ENCODE measurements at places on chromosomes 13 and 19.

- DNase-seq, result no peak
Observed at GRCh38 chr19:40055049-40055448, 982 bp downstream of the ZNF780B start.

GRCh38 chr19:1936430-1936829, 4.5 kb upstream of the CSNK1G2 start:
- DNase-seq, result no peak

GRCh38 chr13:70612881-70613280, 504.6 kb upstream of the KLHL1 start:
- no peak for DNase-seq

DNA sequence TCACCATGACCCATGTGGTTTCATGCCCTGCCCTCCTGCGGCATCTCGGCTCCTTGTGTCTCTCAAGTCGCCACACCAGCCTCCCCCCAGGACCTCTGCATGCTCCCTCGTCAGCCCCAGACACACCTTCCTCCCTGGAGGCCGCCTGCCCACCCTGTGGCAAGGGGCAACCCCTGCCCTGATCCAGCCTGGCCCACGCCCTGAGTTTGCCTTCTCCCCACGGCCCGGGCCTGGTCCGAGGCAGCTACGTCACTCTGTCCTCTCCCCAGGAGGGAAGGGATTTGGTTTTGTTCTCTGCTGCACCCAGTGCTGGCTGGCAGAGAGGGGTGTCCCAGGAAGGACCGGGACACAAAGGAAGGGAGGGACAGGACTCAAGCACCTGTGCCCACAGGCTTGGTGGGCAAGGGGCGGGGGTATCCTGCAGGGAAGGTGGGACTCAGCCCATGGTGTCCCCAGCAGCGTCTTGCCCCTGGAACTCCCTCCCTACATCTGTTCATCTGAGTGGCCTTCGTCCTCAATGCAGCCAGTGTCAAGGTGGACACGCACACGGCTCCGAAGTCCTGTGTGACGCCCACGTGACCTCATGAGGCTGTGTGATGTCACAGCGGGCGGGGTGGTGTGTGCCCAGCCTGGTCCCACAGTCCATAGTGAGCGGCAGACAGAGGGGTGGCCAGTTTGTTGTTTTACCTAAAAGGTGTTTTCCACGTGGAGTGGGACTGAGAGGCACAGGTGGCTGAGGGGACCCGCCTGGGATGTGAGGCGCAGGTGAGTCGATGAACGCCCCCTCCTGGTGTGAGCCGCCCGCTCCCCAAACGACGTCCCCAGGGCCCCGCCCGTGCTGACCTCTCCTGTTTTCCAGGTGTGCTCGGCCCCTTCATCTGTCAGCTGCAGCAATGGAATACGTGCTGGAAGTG, at the start of gene TEX29:
TEX29 (plus strand) TSS at position 645 of the 914 bp plus-strand sequence; CDS start at position 894, 249 bp downstream.
- no peak for DNase-seq

DNA sequence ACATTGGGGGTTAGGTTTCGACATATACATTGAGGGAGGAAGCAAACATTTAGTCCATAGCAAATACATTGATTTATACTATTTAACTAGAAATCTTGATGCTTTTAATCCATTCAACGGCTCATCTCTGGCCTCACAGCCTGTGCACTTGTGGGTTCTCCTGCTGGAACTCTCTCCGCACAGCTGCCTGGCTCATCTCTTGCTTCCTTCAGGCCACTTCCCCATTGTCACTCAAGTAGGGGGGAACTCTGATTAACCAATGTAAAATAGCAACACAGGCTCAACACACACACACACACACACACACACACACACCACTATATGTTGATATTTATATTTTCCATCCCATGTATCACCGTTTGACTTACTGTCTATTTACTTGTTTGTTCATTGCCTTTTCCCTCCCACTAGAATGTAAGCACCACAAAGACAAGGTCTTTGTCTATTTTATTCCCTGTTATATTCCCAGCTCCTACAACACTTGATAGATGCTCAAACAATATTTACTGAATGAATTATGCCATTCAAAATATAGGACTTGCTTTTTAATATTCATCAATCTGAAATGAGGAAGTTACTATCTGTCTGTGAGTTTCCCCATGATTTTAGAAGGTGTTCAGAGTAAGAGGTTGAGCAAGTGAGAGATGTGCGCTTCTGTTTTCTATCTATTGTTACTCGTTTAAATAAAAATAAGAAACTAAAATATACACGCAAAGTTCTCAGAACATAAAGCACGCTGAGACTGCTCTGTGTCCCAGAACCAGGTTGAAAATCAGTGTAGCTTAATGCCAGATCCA, 29.8 kb upstream of the PABPC3 start:
- no peak for DNase-seq

DNA sequence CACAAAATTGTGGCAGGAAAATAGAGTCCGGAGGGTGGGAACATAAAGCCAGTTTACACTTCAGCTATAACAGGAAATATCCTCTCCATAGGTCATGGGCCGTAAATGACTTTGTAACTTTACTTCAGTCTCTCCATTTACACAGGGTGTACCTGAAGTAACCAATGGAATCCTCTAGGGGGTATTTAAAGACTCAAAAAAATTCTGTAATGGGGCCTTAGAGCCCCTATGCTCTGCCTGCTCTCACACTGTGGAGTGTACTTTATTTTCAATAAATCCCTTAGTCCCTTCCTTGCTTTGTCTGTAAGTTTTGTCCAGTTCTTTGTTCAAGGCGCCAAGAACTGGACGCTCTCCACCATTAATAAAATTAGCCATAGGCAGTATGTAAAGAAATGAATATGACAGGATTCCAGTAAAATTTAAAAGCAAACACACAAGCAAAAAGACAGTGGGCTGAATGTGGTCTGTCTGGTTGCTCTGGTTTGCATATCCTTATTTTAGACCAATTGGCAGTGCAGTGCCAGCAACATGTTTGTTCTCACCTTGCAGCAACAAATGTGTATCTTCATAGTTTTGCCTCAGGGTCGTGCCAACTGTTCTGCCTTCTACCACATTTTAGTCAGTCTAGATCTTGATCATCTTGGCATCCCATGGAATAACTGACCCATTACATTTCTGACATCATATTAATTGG, 801.5 kb upstream of the SPRY2 start:
- no peak for DNase-seq

- no peak for DNase-seq
Observed at GRCh38 chr19:52542984-52543664, 15.7 kb downstream of the ZNF808 start.
